HAP-1 (cell line): ENCODE measurements at places on chromosomes 5 and 9.

DNA sequence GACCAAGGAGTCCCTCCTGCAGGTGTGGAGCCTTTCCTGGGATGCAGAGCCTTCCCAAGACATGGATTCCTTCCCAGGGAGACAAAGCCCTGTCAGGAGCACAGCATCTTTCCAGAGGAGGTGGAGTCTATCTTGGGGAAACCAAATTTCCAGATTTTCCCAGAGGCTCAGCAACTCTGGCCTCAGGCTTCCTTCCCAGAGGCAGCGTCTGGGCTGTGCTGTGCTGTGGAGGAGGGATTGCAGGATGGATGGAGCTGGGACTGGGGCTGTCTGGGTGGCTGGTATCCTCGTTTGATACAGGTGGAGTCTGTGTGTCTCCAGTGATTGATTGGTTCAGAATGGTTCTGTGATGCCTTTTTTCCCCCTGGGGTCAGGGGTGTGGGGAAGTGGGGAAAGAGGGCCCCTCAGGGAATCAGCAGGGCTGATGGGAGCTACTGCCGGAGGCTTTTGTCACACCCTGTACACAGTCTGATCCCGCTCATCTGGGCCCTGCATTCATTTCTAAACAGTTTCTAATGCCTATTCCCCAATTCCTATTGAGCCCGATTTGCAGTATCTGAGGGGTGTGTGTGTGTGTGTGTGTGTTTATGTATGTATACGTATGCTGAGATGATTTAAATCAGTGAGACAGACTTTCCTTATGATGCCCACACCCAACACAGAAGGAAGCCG is 16.0 kb downstream of the OR13J1 start:
- no peak for DNase-seq

GRCh38 chr9:133433351-133433843 is 11.2 kb downstream of the ADAMTS13 start:
- no peak for DNase-seq

DNA sequence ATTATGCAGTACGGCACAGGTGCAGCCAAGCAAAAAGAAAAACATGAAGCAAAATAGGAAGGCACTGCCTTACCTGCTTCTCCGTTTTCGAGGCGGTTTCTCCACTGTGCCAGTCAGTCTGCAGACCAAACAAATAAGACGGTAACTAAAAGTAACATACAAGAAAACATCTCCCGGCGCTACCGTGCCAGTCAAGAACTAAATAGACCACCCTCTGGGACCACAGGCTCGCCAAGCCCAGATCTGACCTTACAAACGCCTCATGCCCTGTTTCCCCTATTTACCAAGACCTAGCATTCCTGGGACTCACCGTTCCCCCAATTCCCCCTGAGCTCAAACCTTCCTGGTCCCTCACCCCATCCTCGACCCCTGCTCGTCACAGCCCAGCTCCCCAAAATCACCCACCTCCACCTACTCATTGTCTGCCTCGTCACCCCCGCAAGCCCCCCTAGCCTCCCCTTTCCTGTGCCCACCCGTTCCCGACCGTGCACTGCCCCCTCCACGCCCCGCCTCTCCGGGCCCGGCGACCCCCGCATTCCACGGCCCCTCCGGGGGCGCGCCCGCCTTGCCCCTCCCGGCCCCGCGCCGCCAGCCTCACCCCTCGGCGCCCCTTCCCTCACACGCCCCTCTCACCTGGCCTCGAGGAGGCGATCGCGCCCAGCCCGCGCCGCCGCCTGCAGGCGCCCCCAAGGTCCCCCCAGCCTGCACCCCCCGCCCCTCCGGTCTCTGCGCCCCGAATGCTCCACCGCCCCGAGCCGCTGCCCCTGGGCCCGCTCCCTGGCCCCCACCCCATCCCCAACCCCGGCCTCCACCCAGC is 560 bp downstream of the SCAI start:
- peak; percentile 33 for DNase-seq

DNA sequence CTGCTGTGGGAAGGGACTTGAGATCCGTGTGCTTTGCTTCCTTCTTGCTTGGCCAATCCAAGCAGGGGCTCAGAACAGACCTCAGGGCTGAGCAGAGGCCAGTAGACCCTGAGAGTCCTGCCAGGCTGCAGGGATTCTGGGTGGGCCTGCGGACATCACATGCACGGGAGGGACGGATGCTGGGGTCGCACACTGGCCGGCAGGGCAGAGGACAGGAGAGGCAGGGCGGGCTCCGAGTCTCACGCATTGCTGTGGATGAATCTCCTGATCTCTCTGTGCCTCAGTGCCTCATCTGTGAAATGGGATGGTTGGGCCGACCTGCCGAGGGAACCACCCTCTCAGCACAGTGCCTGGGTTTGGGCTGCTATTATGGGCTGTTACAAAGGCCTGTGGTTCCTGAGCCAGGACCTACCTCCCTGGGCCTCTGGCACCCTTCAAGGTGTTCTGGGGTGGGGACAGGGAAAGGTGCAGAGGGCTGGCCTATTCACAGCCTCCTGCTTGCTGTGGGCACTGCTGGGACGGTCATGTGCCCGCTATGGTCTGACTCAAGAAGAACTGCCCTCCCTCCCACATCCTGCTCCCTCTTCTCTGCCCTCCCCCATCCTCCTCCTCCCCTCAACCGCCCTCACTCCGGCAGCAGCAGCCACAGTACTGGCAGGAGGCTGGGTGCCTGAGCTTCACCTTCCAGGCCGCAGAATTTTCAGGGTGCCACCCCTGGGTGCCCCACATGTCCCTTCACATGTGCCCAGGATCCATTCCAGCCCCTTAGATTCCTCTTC is 43.3 kb downstream of the NCS1 start:
- DNase-seq: no peak

- peak; percentile 93 for DNase-seq
Observed at GRCh38 chr5:177390363-177391300, 6.4 kb downstream of the SLC34A1 start.

DNA sequence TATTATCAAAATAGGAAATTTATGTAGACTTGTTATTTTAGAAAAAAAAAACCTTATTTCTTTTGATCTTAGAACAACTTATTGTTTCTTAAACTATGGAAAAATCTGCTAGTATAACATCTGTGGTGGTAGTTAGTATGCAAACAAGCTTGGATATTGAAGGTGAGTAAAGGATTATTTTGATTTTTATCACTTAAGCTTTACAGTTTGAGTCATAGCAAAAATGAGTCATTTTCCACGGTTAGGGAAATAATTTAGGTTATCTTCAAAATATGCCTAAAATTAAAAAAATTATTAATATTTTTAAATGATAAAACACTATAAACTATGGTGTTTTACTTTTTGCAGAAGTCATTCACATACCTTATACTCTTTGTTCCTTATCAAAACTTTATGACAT is 107.2 kb upstream of the DHFR start:
- no peak for DNase-seq

GRCh38 chr5:131156385-131156784 is 8.7 kb downstream of the HINT1 start:
- no peak for DNase-seq

DNA sequence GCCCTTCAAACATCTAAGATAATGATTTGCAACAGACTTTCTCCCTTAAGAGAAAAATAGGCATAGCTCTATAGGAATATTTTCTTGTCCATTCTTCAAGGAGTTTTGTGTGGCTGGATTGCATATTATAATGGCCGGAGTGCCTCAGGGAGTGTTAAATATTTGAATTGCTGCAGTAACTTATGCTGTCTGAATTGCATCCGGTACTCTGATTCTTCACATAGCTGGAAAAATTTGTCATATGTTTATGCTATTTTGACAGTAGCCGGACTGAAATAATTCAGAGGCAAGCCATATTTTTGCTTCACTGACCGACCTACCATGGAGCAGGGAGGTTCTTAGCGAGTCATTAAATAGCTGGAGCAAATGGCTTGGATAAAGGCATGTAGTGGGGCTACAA is 621.0 kb downstream of the ACTL7B start:
- no peak for DNase-seq

DNA sequence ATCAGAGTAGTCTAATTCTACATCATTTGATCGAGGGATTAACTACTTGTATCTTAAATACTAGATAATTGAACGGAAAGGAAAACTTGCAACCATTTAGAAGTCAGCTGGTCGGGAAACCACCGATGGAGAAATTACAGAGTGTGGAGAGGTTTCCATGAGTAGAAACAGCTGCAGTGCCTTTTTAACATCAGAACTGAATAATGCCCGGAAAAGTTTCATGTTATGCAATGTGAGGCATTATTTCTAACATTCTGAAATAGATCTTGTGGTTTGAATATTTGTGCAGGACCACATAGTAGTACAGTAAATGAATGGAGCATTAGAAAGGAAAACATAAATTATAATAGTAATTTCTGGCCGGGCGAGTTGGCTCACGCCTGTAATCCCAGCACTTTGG is 88.1 kb upstream of the RNF180 start:
- no peak for DNase-seq

DNA sequence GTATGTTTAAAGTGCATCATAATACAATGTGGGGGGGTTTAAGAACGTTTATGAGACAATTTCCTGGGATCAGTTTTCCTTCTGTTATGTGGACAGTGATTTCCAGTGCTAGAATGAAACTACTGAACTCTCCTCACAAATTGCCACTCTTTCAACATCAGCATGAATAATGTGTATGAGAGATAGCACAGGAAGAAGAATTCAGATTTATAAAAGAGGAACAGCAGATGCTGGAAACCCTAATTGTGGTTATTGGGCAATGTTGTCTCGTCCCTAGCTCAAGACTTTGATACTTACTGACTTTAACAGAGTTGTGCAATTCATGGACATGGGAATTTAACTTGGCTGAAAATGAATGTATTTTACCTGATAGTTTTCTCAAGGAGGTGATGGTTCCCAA is 410.8 kb upstream of the MEF2C start:
- no peak for DNase-seq

- no peak for DNase-seq
Observed at GRCh38 chr5:173878224-173878967, 9.8 kb upstream of the CPEB4 start.

GRCh38 chr5:179431221-179431824 is 86.1 kb upstream of the ADAMTS2 start:
- DNase-seq: no peak

- DNase-seq: no peak
Observed at GRCh38 chr5:173090639-173091038, 34.5 kb downstream of the CREBRF start.

DNA sequence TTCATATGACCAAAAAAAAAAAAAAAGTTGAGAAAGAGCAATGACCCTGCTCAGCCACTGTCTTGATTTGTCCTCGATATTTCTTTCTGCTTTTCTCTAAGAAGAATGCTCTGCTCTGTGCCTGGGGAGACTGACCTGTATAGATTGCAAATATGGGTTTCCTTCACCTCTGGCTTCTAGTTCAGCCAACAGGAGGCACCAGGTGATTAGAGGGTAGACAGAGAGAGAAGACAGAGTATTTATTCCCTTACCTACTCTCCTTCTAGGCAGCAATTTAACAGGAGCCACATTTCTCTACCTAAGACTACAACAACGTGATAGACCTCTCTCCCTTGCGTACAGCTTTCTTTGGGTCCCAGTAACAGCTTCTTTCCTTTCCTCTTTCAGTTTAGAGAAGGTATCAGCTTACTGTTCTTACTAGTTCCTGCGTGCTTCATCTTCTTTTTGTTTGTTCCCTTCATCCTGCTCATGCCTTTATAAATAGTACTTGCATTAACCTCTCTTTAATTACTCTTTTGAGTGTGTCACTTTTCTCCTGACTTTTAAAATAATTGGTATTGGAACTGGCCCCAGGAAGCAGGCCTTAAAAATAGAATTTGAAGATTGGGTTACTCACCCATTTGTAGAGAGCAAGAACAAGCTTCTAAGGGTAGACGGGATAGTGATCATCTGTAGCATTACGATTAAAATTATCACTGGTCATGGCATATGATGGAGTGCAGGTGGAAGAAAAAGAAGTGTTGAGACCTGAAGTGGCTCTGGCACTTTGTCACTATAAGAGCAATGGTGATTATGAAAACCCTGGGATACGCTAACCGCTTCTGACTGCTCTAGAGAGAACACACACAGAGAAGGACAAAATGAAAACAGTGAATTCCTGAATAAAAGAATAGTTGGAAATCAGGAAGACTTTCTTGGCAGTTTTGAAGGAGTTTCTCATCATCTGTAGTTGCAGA is 161.2 kb upstream of the FSTL4 start:
- no peak for DNase-seq

DNA sequence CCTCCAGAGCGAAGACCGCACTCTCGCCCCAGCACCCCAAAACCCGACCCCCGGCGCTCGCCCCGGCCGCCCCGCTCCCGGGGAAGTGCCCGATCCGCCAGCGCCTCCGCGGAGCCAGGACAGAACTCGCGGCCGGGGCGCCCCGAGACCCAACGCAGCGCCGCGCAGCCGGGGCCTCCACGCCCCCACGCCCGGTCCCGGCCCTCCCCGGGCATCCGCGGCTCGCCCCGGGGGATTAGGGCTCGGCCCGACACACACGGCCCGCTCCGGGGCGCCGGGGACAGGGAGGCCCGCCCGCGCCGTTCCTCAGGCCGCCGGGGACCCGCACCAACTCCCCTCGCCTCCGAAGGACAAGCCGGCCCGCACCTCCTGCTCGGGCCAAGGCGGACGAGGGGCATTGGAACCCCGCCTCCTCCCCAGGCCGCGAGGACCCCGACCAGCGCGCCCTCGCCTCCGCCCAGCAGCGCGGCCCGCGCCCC is 544 bp downstream of the FNBP1 start:
- DNase-seq: peak; percentile 46
